8988T (cell line): ENCODE measurements at places on chromosomes 1 and 21.

DNA sequence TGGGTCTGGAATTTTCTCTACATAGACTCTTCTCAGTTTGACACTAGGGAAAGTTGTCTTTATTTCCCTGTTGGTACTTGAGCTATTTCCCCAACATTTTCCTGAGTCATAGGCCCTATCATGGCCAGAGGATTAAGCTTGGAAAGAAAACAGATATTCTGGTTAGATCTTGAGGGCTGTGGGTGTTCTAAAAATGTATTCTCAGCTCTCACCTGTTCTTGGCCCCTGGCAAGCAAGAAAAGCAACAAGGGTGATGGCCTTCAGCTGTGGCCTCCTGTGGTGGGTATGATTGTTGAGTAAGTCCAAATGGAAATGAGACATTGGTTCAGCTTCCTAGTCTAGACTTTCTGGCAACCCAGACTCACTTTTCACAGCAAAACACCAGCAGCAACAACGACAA, 17.4 kb upstream of the LCE3A start:
- no peak for DNase-seq

GRCh38 chr1:172354291-172355274, 65.9 kb upstream of the C1orf105 start:
- DNase-seq, result no peak

GRCh38 chr1:47767741-47768100, 229.5 kb downstream of the TRABD2B start:
- no peak for DNase-seq

GRCh38 chr1:217911908-217912307, 280.8 kb downstream of the SPATA17 start:
- no peak for DNase-seq

GRCh38 chr1:145716641-145717345, 2.5 kb upstream of the CD160 start:
- DNase-seq, result no peak

- DNase-seq, result no peak
These were observed 16.0 kb downstream of the OR2T11 start for GRCh38 chr1:248618878-248619277.

DNA sequence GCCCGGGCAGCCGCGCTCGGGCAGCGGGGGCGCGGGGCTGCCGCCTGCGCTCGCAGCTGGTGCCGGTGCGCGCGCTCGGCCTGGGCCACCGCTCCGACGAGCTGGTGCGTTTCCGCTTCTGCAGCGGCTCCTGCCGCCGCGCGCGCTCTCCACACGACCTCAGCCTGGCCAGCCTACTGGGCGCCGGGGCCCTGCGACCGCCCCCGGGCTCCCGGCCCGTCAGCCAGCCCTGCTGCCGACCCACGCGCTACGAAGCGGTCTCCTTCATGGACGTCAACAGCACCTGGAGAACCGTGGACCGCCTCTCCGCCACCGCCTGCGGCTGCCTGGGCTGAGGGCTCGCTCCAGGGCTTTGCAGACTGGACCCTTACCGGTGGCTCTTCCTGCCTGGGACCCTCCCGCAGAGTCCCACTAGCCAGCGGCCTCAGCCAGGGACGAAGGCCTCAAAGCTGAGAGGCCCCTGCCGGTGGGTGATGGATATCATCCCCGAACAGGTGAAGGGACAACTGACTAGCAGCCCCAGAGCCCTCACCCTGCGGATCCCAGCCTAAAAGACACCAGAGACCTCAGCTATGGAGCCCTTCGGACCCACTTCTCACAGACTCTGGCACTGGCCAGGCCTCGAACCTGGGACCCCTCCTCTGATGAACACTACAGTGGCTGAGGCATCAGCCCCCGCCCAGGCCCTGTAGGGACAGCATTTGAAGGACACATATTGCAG, 3.0 kb downstream of the ARTN start:
- DNase-seq, result peak; percentile 62

GRCh38 chr1:7623842-7624241, 147.3 kb upstream of the VAMP3 start:
- no peak for DNase-seq

DNA sequence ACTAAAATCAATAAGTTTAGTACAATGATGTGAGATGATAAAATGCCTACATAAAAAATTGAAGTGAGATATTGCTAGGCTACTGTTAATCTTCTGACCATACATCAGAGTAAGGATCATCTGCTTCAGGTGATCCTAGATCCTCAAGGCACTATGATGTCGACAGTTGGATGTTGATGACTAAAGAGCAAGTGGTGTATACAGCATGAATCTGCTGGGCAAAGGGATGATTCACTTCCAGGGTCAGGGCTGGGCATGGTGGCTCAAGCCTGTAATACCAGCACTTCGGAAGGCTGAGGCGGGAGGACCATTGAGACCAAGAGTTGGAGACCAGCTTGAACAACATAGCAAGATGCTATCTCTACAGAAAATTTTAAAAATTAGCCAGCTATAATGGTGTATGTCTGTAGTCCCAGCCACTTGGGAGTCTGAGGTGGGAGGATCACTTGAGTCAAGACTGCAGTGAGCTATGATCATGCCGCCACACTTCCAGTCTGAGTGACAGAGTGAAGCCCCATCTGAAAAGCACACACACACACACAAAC, 24.6 kb downstream of the NUF2 start:
- DNase-seq, result no peak

- no peak for DNase-seq
These were observed at the start of gene ADAR for GRCh38 chr1:154607609-154608396. Gene ADAR, minus strand, starts transcription at chr1:154608186. Its CDS starts 180 bp downstream, at chr1:154608006.

GRCh38 chr21:45893740-45894449, 87.7 kb upstream of the COL6A1 start:
- DNase-seq, result no peak

DNA sequence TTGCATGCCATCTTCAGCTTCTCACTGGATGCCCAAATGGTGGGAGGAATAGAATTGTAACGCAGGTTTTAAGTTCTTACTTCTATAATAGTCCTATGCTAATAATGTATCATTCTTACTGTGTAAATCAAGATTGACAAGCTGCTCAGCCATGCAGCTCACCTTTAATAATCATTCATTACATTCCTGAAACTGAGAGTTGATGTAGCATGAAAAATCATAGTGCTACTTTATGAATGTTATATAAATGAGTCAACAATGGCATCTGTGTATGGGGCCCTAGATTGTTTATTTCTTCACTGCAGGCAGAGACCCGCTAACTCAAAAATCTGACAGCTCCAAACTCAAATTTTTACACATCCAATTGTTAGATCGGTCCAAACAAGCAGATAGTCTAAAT, 34.4 kb downstream of the FH start:
- no peak for DNase-seq

DNA sequence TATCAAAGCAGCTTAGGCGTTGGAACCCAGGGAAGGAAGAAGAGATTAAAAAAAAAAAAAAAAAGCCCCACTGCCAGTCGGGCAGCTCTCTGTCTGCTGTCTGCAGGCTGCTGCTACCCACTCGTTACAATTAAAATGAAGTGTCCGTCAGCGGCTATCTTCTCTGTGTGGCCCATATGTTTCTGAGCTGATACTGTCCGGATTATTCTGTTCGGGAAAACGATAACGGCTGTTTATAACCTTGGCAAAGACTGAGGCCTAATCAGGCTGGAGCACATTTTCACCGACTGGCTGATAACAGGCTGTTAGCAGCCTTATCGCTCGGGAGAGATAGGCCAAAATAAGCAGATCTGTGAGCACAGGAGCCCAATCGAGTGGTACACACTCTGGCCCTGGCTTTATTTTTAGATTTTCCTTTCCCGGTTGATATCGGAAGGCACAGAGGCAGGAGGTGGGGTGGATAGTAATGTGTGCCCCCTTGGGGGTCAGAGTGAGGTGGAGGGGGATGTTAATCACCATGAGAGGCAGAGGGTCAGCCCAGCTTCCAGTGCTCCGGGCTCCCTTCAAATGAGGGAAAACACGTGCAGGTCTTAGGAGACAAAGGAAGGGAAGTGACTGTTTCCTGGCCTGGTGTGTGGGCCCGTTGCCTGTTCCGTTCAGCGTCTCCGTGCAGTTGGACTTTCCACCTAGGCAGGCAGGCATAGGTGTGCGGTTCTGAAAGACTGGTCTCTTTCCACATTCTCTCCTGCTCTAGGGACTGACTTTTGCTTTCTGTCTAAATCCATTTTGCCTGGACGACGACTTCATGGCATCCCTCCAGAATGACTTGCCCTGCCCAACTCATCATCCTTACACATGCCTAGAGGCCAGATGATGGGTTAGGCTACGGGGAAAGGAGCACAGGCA, 153.4 kb downstream of the PBX1 start:
- DNase-seq, result no peak

- no peak for DNase-seq
These were observed 24.8 kb downstream of the SLC19A1 start for GRCh38 chr21:45517249-45518065.

GRCh38 chr21:37072274-37072987, 440 bp downstream of the PIGP start:
- no peak for DNase-seq

DNA sequence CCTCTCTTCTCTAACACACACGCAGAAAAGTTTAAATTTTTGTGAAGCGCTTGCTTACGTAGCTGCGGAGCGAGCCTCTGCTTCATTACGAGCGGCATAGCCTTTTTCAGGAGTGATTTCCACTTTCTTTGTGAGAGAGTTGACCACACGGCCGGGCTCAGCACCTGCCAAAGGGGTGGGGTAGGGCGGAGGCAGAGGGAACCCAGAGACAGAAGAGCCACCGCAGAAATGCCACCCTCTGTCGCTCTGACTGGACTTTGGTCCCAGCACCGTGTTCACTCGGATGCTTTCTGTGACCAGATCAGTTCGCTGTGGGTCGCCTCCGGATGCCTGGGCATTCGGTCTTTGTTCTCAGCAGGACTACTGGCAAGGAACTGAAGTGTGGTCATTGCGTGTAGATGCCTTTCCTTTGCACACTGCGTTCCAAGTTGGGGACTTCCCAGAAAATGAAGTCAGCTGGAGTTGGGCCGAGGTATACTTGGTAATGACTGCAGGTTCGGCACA, 883 bp downstream of the CHODL start:
- DNase-seq, result no peak

- no peak for DNase-seq
These were observed 82.1 kb downstream of the ROR1 start for GRCh38 chr1:63855942-63856341.

- DNase-seq, result no peak
These were observed 6.2 kb downstream of the TNFRSF18 start for GRCh38 chr1:1199961-1200875.

GRCh38 chr1:84969489-84970250, 27.2 kb downstream of the MCOLN2 start:
- no peak for DNase-seq

- DNase-seq, result no peak
These were observed 494.6 kb downstream of the NEGR1 start for GRCh38 chr1:71787699-71788098.

GRCh38 chr1:3225661-3226060, 156.7 kb downstream of the PRDM16 start:
- DNase-seq, result no peak

GRCh38 chr1:204219971-204220616, 6.3 kb upstream of the GOLT1A start:
- no peak for DNase-seq

DNA sequence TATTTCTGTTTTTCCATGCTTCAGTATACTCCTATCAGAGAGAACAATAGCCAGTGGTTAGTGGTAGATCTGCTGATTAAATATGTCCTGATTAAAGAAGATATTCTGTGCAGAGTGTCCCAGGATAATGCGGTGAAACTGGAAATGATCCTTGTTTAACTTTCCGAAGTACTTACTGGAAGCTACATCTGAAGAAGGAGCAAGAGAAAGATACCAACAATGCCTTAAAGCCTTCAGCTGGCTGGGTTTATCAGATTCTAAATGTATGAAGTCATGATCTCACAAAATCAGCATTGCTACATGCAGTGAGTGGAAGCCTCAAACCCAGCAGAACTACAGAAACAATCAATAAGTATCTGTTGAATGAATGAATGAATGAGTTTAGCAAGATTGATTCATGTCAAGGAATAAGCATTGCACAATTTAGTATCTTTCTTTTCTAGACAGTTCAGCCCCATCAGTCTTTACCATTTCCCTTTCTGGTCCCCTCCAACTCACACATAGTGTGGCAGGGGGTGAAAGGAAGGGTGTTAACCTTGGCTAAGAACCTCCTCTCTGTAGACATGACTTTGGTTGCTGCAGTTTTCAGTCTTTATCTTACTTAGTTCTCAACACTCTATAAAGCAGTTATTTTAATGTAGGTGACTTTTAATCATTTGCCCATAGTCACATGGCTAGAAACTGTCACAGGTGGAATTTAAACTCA, 24.7 kb upstream of the DNASE2B start:
- DNase-seq, result no peak

DNA sequence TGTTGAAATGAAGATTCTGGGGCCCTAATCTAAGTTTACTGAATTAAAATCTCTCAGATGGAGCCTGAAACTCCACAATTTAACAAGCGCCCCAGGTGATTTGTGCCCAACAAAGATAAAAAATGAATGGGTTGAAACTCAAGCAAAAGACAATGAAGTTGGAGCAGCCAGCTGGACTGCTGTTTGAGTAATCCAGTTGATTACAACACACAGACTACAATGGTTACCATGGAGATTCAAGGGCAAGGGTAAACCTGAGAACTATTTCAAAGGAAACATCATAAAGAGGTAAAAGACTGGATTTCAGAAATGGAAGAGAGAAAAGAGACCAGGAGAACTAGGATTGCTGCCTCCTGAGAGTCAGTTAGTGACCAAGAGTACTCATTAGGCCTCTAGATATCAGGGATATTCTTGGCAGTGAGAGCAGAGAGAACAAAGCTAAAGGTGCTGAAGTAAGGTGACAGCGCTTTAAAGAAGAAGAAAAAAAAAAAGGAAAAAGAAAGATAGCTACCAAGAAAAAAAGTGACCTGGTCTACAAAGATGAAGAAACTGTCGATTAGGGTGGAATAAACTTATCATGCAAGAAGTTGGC, 44.5 kb downstream of the LRRC53 start:
- DNase-seq, result no peak

DNA sequence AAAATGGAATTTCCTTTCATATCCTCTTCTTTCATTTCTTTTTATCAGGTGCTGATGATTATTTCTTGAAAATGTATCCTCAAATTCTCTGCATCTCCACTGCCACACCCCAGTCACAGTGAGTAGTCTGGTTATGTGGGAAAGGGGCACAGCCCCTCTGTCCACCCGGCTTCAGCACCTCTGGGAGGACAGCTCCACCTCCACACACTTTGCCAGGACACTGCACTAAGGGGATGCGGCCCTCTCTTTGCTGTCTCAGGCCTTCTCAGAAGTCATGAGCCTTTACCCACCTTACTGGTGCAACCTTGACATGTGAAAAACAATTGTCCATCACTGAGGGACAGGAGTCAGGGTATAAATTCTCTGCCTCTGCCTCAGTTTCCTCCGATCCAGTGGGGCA, 433.1 kb downstream of the PCP4 start:
- no peak for DNase-seq

DNA sequence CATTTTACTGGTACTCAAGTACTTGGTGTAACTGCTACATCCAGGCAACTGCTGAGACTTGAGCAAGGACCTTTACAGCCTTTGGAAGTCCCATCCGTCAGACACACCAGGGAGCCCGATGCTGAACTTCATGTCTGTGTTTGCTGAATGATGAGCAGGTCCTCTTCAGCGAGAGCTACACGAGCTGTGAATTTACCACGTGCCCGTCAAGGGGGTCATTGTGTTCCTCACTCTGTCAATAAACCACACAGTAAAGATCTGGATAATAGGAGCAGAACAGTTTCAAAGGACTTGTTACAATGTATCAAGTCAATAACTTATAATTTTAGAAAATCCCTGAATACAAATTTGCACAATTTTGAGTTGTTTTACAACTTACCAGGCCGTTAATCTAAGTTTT, 427.2 kb downstream of the KIF26B start:
- DNase-seq, result no peak

GRCh38 chr1:1141244-1141910, 25.5 kb upstream of the C1orf159 start:
- DNase-seq, result no peak
